Astrocyte of the spinal cord (primary cell): ENCODE measurements at places on chromosomes 7 and 10.

GRCh38 chr10:100742076-100742771 is 3.2 kb upstream of the PAX2 start:
- DNase-seq: no peak

DNA sequence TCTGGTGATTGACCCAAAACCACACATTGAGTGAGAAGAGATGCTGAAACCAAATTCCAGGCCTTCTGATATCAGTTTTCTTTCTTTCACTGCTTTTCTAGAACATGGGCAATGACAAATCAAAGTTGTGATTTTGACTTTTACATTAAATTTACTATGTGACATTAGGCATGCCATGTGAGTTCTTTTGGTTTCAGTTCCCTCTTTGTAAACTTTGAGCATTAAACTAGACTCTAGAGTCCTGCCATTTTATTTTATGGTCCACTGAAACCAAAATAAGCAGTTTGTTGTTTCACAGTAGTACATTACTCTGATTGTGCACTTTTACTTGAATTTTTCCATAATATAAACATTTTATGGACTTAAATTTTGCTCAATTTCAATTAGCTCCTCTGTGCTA is 381.1 kb upstream of the SEMA3D start:
- no peak for DNase-seq

DNA sequence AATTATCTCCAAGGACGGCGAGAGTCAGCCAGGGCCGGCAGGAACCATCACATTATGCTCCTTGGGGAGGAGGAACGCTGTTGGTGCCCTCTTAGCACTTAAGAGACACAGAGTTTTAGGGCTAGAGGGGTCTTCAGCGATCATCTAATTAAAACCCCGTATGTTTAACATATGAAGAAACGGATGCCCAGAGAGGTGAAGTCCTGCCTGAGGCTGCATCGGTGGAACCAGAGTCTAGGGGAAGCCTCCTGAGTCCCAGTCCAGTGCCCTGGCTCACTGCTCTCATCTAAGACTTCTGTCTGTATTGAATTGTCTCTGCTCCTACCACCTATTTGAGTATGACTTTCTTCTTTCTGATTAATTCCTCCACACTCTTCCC is 688 bp upstream of the ABCB4 start:
- DNase-seq: no peak

DNA sequence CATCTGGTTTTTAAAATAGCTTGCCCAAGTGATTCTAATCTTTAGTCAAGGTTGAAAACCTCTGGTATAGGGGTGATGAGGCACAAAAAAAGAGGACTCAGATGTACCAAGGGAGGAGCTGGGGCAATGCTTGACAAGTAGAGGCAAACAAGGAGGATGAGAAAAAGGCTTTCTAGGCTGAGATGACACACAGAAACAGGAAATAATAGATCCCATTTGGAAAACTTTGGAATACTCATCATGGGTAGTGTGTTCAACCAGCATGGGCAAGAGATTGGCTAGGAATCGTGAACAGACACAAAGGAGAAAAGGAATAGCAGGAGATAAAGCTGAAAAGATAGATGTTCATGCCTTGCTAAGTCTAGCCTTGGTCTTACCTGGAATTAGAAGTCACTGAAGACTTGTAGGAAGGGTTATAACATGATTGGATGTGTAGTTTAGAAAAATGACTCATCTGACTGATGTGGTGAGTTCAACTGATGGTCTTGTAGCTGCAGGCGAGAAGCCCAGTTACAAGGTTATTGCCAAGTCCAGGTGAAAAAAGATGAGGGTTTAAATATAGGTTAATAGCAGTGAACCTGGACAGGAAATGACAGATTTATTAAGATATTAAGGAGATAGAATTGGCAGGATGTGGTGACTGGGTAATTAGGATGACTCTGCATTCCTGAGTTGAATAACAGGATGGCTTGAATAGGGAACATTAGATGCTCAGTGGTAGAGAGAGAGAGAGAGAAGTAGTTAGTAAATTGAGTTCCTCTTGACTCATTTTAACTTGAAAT is 214.0 kb upstream of the LRGUK start:
- DNase-seq: peak; percentile 38

GRCh38 chr7:43799605-43800004 is 41.1 kb downstream of the BLVRA start:
- no peak for DNase-seq

GRCh38 chr7:142647749-142648148 is 101.5 kb upstream of the PRSS1 start:
- DNase-seq: no peak

GRCh38 chr10:58177362-58177947 is 90.2 kb downstream of the IPMK start:
- peak; percentile 49 for DNase-seq

DNA sequence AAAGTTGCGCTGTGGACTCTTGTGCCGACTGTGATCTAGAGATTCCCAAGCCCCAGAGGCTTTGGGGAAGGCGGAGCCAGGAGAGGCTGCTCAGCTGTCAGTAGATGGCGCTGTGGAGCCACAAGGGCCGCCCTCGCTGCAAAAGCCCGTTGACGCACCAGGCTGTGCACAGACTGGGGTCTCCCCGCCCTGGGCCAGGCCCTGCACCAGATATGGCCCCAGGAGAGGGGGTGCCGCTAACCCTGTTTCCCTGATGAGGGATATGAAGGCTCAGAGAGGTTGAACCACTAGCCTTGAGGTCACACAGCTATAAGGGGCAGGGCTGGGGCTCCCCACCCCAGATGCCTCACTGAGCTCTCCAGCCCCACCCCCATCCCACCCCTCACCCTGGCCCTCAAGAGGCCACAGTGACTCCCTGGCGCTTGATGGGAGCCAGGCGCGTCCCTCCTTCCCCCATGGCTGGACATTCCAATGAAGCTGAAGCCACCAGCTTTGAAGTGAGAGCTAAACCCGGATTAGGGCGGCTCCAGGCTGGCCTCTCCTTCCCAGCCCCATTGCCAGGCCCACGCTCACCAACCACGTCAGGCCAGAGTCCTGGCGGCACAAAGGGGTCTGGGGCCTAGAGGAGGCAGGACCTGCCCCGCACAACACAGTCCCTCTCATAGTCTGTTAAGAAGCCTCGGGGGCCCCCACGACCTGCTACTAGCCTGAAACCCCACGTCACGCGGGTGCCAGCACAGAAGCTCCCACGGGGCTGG is 26.4 kb downstream of the MYL10 start:
- DNase-seq: peak; percentile 60

DNA sequence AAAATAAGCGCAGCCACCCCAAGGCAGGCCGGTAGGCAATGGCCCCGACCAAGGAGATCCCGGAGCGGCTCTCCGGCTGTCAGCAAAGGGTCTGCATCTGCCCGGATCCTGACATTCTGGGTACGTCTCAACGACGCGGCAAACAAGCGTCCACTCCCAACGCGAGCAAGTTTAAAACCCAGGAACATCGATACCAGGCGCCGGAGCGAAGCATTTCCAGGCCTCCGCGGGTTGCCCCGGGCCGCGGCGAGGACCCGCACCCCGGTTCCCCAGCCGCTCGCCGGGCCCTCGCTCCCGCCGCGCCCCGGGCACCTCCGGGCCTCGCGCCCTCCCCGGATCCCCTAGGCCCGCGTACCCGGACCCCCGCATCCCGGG is 453 bp downstream of the URGCP start:
- peak; percentile 29 for DNase-seq

DNA sequence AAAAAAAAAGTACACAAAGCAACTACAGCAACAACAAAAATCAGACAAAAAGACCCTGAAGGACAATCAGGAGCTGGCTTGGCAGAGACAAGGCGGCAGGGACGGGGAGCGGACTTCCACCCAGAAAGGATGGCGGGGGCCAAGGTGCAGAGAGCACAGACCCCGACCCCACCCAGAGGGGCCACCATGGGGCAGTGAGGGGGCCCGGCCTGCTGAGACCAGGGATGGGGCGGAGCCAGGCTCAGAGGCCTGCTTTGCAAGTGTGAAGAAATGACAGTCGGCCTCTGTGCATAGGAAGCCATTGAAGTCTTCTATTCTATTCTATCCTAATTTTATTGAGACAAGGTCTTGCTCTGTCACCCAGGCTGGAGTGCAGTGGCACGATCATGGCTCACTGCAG is 82.0 kb downstream of the ELFN1 start:
- DNase-seq: no peak

- no peak for DNase-seq
Observed at GRCh38 chr10:104037261-104037951, 48.3 kb downstream of the COL17A1 start.

DNA sequence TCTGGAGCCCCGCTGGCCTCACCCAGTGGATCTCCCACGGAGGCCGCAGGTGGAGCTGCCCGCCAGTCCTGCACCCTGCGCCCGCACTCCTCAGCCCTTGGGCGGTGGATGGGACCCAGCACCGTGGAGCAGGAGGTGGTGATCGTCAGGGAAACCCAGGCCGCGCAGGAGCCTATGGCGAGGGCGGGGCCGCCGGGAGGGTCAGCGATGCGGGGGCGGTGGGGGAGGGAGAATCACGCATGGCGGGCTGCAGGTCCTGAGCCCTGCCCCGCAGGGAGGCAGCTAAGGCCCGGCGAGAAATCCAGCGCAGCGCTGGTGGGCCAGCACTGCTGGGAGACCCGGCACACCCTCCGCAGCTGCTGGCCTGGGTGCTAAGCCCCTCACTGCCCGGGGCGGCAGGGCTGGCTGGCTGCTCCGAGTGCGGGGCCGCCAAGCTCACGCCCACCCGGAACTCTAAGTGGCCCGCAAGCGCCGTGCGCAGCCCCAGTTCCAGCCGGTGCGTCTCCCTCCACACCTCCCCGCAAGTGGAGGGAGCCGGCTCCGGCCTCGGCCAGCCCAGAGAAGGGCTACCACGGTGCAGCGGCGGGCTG is 524.8 kb upstream of the TPK1 start:
- DNase-seq: no peak

DNA sequence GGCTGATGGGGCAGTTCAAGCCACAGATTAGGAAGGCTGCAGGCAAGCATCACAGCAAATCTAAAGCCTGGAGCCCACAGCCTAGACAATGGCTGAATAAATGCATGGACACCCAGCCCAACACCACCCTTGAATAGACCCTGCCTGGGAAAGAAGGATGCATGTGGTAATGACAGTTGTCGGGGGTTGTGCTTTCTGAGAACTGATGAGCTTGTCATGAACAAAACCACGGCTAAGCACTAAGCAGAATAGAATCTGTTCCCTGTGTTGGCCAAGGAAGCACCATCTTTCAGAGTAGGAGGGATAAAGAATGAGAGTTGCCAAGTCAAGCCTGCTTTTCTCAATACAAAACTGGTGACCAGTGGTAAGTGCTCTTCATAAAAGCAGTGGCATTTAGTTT is 66.1 kb upstream of the JCAD start:
- DNase-seq: no peak

DNA sequence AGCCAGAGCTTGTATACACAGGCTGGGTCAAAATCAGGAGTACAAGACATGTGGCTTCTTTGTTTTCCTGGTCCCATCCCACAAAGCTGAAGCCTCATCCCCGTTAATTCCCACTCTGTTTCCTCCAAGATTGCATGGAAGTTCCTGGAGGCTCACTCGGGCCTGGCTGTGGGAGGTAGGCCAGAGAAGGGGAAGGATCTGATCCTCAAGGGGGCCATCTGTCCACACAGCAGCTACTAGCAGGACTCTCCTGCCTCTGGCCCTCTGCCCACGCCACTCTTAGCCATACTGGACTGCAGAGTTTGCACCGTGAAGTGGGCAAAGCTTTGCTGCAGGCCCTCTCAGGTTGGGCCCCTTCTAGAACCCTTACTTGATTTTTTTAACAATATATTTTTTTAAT is 160.6 kb downstream of the FGFR2 start:
- no peak for DNase-seq

GRCh38 chr10:118840071-118840775 is 85.5 kb upstream of the CACUL1 start:
- DNase-seq: no peak

DNA sequence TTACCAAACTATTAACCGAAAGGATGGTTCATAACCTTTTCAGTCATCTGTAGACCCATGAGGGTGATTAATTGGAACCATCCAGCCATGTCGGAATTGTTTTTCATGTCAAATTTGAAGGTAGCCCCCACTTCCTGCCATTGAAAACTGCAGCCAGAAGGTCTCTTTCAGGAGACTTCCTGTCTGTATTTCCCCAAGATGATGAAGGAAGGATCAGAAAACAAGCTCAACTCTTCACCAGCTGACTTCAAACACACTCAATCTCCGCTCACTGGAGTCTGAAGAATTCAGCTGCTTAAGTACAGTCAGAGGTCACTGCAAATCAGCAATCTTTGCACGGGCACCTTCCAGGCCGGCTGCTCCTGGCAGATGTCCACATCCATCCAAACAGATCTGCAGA is 291.7 kb upstream of the NPVF start:
- no peak for DNase-seq

DNA sequence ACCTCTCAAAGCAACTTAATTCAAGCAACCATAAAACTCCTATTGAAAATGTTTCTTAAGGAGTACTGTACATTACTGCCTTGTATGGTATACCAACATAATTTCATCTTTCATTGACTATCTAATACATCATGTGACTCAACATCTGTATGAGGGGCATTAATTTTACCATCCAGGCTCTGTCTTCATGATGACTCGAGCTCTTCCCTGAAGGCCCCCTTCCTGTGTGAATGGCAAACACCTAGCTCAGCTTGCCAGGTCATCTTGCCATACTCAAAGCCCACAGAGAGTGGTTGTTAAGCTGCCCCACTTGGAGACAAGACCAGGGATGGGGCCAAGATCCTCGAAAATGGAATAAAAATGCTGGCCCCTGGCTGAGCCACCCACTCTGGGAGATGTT is 82.4 kb downstream of the SGMS1 start:
- no peak for DNase-seq

- DNase-seq: no peak
Observed at GRCh38 chr7:134916171-134916883, 70.0 kb upstream of the AGBL3 start.

DNA sequence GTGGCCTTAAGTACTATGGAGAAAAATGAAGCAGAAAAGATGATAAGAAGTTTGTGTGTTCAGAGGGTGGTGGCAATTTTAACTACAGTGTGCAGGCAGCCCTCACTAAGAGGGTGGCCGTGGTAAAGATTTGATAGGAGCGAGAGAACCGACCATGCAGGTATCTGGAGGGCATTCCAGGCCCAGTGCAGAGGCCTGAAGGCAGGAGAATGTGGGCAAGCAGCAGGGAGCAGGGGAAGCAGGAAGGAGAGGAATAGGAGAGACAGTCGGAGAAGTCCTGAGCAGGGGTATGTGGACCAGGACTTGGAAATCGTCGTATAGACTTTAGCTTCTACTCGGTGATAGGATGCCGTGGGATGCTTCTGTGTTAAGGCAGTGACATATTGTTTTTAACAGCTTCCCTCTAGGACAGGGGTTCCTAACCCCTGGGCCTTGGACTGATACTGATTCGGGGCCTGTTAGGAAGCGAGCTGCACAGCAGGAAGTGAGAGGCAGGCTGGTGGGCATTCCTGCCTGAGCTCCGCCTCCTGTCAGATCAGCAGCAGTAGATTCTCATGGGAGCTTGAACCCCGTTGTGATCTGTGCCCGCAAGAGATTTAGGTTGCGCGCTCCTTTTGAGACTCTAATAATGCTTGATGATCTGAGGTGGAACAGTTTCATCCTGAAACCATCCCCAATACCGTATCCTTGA is 227.2 kb downstream of the CCDC3 start:
- no peak for DNase-seq

GRCh38 chr10:86348321-86349210 is 18.0 kb downstream of the GRID1 start:
- DNase-seq: no peak

GRCh38 chr10:43272030-43272429 is 5.2 kb upstream of the RASGEF1A start:
- DNase-seq: no peak

- DNase-seq: no peak
Observed at GRCh38 chr10:93150990-93151547, 77.4 kb downstream of the CYP26A1 start.

- no peak for DNase-seq
Observed at GRCh38 chr10:75181073-75181472, 29.5 kb upstream of the VDAC2 start.

- DNase-seq: no peak
Observed at GRCh38 chr7:8184221-8184620, 77.7 kb downstream of the ICA1 start.
